ENCODE measurements at places on chromosomes 5 and 9. TPM values are rescaled to one million over a fixed set of nuclear protein-coding genes. Genes with fewer than 3 reads are reported as not detected.

DNA sequence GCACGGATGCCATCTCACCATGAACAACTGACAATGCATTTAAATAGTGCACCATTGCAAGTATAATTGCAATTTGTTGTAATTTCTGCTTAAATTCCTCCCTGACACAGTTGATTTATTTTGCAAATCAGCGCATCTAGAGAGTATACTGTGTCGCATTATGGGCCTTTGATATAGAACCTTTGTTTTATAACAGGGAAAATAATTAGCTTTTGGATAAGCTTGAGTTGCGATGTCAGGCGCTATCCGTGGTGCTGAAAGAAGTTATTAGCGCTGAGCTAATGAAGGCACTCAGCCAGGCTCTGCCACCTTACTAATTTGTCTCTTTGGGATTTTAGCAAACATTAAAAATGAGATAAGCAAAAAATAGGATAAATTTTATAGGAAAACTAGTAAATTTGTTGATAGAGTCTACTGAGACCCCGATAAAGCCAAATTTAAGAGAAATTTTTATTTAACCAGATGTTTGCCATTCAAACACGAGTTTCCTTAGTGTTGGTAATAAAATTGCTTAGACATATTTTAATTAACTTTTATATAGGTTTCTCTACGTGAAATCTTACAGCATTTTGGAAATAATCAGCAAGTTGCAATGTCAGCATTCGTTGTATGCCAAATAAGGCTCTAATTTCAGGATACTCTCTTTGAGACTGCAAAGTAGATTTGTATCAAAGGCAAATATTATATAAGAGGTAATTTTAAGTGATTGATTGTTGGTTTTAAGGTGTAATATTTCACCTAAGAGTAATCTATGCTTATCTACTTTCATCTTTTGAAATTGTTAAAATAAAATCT is 355.5 kb downstream of the TLR4 start:
- DNase-seq, result peak; percentile 37

GRCh38 chr9:90038763-90039162 is 434.0 kb downstream of the GADD45G start:
- no peak for DNase-seq

- DNase-seq, result no peak
These were observed 26.5 kb downstream of the UBE2R2 start for GRCh38 chr9:33843312-33843961.

DNA sequence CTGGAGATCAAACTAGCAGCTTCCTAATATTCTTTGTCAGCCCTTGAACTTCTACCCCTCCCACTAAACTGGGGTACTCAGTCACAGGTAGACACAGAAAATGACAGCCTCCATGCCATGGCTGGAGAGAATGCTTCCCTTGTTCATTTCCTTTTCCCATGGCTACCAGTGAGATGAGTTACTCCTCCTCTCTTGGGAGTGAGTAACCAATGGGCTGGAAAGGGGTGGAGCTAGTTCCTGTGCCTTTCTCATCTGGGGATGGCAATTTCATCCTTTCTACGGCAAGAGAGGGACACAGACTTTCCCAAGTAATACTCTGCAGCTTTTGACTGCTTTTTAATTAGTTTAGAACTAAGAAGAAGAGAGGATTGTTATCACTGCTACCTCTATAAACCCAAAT is 1045.6 kb upstream of the WWC1 start:
- DNase-seq, result peak; percentile 65

The ADAMTSL1 gene
- total RNA-seq, result not detected

The ZNF483 gene
- 3.4 TPM for total RNA-seq

The ARSI gene
- 0.15 TPM for total RNA-seq

The UGT3A1 gene
- total RNA-seq, result 0.24 TPM

- DNase-seq, result no peak
These were observed 145.5 kb upstream of the MAP1B start for GRCh38 chr5:71961786-71962185.

The RAB3C gene
- 0.07 TPM for total RNA-seq

The RASEF gene
- total RNA-seq, result 0.09 TPM

GRCh38 chr5:94526706-94527105 is 91.7 kb downstream of the KIAA0825 start:
- no peak for DNase-seq

The PHYHD1 gene
- total RNA-seq, result 8.0 TPM
